ENCODE measurements at places on chromosomes 5 and 9.

DNA sequence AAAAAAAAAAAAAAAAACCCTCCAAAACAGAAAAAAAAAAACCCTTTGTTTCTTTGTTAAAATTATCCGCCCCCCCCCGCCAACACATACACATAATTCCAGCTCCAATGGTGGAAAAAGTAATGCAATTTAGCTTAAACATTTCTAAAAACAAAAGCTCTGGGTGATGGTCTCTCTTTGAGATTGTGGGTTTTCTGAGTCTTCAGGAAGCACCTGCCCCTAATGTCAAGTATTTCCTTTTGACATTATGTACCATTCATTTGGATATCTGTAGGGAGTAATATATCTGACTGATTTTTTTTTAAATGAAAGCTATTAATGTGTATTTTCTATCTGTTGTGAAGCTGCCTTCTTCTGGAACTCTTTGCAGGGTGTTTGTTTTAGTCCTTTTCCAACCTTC is 389.7 kb downstream of the TAF11L14 start:
- DNase-seq, result no peak

DNA sequence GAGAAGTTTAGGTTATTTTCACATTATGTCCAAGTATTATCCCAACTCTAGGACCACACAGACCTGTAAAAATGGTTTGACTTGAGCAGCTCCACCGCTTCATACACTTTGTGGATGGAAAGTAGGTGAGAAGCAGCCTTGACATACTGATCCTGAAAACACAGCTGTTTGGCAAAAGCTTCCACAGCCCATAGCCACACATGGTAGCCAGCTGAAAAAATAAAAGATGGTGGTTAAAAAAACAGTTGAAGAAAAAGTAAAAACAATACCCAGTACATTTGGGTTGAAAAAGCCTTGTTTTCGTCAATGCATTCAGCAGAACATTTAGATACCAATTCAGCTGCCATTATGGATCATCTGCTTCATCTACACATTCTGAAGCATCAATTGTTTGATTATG is 36.7 kb downstream of the GEMIN5 start:
- DNase-seq, result no peak

DNA sequence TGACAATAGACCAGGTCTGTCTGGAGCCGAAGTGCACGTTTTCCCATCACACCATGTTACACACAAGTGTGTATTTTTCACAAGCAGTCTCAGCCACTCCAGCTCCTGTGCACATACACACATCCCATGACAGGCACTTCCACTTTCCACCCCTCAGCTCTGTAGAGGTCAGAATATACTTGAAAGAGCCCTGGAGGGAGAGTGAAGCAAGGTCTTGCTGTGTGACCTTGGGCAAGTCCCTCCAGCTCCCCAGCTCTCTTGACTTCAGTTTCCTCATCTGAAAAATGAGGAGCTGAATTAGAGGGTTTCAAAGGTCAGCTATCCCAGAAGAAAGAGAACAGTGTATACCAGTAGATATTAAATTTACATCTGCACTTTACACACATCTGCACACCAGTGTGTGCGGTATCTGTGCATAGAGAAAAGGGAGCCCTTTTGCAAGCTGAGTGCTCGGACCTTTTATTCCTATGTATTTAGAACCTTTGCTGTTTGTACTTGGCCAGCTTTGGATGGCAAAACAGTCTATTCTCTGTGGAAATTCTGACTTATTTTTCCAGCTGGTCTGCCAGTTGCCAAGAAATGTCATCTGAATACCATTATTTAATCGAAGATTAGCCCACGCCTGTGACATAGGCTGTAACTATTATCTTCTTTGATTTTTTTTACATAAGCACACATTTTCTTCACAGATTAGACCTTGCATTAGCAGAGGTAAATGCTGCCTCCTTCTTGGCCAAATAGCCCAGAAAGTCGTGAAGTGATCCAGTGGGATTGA is 528.0 kb downstream of the BNC2 start:
- DNase-seq, result no peak

DNA sequence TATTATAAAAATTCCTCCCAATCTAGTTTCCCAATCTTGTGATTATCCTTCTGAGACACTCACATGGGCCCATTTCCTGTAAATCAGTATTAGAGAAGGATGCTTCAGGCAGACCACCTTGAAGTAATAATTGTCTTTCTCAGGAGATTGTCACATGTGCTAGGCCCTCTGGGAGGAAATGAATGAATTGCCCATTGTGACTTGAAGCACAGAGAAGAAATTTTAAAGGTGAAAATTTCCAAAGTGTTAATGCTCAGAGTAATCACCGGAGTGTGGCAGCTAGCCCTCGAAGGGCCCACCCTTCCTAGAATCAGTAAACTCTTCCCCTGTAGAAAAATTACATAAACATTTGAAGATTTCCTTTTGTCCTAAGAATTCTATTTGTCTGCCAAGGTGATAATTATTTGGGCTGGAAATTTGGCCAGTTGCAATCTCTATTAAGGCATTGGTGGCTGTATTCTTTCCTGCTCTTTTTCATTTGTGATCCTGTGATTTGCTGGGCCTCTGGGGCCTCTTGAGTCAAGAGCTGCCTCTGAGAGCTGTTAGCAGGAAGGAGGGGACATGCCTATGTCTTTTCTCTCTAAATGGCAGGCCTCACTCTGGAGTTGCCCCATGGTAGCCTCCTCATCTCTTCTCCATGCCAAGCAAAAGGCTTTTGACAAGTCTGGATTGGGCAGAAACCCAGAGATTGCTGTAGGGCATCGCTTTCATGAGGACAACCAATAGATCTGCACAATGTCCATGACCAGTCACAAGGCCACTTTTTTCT is 371.5 kb upstream of the ACTBL2 start:
- DNase-seq, result no peak

DNA sequence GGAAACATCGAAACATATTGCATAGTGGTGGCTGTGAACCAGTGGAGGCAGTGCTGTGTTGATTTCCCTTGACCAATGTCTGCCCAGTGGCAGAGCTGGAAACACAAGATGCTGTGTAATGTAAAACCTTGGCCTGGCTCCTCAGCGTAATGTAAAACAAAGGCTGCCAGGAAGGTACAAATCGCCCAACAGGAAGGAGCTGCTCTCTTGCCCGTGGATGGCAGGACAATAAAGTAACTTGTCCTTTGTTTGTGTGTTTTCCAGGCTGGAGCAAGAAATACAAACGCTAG is 143.4 kb downstream of the PALM2AKAP2 start:
- DNase-seq, result no peak

DNA sequence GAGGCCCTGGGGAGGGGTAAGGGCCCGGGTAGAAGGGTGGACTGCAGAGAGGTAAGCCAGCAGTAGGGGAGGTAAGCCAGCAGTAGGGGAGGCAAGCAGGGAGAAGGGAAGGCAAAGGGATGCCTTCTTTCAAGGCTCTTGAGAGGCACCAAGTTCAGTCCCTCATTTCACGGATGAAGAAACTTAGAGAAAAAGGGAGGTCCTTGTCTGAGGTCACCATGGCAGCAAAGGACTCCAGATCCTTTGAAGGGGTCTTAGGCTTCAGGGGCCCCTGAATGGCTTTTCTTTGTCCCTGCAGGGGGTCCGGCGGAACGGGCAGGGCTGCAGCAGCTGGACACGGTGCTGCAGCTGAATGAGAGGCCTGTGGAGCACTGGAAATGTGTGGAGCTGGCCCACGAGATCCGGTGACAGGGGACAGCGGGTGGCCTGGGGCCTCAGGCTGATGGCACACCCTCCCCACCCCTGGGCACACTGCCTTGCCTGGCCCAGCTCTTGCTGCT is 42.6 kb downstream of the RGS3 start:
- no peak for DNase-seq

GRCh38 chr9:76732341-76732958 is 31.8 kb upstream of the PCA3 start:
- no peak for DNase-seq

DNA sequence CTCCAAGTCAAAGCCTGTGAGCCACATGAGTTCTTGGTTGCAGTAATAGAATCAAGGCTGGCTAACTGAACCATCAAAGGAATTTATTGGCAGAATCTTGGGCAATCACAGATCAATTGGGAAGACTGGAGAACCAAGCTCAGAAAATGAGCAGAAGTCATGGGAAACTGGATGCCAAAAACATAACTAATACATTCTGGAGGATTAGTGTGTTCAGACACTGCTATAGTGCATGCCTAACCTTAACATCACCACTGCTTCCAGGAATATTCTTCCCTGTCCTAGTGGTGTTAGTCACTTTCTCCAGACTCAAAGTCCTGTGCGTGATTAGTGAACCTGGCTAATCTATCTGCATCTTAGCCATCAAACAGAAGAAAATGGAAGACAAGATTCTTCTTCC is 843.7 kb downstream of the EFNA5 start:
- DNase-seq, result no peak

DNA sequence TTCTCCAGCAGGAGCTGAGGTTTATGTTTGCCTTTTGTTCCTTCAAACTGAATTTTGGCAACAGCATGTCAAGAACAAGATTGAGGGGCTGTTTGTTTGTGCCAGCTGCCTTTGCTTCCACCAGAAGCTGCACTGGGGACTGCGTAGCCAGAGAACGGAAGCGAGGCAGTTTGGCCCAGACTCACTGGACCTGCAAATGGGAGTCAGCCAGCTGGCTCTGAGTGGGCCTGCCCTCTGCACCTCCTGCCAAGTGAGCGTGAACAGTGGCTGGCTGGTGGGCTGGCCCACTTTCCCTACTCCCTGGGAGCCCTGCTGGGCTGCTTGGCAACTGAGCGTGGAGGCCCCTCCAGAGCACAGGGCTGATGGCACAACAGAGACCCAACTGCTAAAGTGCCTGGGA is 111.6 kb downstream of the GALNT10 start:
- no peak for DNase-seq

DNA sequence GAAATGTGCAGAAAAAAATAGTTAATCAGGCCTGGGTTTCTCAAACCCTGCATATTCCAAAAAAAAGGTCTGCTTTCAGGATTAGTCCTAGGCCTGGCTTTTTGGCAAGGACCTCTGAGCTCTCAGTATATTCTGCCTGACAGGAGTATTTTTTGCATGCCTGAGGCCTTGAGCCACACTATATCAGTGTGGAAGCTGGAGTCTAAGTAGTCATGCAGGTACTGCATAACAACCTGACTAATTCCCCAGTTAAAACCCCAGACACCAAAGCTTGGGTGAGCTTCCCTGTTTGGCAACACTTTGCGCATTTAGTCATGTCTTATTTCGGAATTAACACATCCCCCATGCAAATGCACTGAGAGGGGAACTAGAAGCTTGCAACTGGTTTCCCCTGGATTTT is 359.5 kb downstream of the CETN3 start:
- no peak for DNase-seq

GRCh38 chr5:102762562-102763227 is 7.6 kb downstream of the PAM start:
- DNase-seq, result no peak

- DNase-seq, result no peak
Observed at GRCh38 chr5:150782850-150783249, 4.3 kb downstream of the SMIM3 start.

- peak; percentile 83 for DNase-seq
Observed at GRCh38 chr9:107020040-107020530, 157.1 kb downstream of the ZNF462 start.

- DNase-seq, result no peak
Observed at GRCh38 chr9:98043915-98044314, 12.6 kb upstream of the NANS start.

DNA sequence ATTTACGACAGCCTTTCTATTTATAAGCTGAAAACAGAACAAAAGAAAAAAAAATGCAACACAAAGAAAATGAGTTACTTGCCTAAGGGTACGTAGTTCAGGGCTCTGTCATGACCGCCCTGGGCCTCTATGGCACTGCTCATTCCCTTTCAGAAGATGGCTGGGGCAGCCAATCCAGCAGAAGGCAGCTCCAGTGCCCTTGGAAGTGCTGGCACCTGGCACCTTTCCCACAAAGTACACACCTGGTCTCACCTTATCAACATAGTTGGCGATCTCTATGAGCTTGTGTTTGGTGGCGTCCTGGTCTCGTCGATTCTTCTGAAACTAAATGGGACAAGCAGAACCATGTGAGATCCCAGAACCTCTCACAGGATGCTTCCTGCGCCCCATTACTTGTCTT is 53.2 kb downstream of the NIPAL4 start:
- DNase-seq, result no peak

DNA sequence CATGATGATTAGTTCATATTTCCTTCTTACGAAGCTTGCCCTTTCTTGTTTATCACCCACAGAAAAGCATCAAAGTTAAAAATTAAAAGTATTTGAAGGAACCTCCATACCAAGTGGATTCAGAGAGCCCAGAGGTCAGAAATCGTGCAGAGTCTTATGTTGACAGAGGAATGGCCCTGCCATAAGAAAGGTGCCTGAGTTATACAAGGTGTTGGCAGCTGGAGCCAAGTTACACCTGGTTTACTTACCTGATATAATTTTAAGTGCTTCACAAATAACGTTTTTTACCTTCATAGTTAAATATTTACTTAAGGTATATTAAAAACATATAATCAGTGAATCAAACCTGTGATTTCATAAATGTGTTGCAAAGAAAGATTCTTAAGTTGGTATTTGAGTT is 42.3 kb upstream of the DHFR start:
- no peak for DNase-seq

GRCh38 chr5:132753135-132753987 is 6.1 kb downstream of the CCNI2 start:
- no peak for DNase-seq

DNA sequence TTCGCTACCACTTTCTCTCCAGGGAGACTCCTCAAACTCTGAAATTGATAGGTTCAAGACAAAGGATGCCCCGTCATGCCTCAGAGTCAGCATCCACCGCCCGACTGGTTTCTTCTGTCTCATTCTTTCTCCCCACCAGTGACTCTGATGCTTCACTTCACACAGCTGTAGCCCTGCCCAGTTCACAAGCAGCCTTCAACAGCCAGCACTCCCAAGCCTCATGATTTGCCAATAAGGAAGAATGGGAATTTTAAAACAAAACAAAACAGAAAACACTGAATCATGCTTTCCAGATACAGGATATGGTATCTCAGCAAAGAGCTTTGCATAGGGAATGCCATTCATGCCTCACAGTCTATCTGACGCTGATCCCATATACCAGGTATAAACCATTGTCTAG is 371.2 kb upstream of the RORB start:
- peak; percentile 52 for DNase-seq

GRCh38 chr9:133489253-133490190 is 10.6 kb upstream of the SLC2A6 start:
- no peak for DNase-seq

GRCh38 chr5:171312129-171312974 is 3.3 kb downstream of the TLX3 start:
- no peak for DNase-seq

Data from HT1080 (cell line).